Endothelial cell of umbilical vein (primary cell): ENCODE measurements at places on chromosomes 5 and 9.
A peak's percentile ranks its signal among the peaks of the same experiment; 100 is the strongest.

GRCh38 chr5:169805527-169805934, 168.5 kb downstream of the DOCK2 start:
- no peak for DNase-seq

DNA sequence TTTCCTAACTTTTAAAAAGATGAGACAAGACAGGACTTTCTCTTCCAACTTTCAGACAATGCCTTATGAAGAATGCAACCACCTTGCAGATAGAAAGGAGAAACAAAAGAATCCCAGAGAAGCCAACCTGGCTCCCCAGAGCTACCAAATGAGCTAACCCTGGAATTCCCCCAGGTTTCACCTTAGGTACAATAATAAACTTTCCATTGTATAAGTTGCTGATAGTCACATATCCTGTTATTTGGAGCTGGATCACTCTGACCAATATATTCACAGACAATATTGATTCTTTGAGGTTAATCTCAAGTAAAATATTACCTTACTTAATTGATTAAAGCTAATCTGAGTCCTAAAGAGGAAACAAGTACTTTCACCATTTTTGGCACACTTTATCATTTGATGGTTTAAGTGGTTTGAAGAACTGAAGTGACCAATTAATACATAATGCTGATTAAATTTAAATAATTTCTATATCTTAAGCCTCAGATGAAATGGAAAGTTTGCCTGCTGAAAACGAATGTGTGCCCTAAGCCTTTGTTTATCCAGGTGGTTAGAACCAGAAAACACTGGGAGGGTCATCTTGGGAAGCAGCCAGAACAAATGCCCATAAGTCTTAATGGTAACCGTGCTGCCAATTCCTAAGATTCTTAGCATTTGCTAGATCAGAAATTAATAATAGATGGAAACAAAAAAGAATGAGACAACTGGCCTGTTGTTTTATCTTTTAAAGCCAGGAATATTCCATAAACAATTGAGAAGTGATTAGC, 159.6 kb upstream of the SLC12A2 start:
- peak; percentile 77 for DNase-seq

DNA sequence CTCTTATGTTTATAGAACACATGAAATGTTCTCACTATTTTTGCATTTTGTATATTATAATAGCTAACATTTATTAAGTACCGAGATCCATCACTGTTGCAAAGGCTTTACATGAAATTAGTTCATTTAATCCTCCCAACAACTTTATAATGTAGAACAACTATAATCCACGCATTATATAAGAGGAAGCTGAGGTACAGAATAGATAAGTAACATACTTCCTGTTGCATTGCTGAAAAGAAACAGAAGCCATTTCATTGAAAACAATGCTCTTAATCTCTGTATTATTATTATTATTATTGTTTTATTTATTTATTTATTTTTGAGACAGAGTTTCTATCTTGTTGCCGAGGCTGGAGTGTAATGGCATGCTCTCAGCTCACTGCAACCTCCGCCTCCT, 7.9 kb upstream of the INSYN2B start:
- no peak for DNase-seq

GRCh38 chr5:157348049-157348400, 82.1 kb downstream of the CYFIP2 start:
- no peak for DNase-seq

DNA sequence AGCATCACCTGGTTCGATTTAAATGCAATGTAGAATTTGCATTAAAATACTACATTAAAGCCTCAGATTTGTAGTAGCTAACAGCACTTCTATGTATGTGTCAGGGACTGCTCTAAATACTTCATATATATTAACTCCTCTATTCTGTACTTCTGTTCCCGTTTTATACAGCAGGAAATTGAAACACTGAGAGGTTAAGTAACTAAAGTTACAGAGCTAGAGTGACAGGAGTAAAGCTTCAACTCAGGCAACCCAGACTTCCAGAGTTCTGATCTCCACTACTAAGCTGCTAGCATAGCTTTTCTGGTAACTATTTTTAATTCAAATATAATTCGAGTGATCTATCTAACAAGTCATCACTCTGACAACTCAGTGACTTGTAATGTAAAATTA, 619 bp upstream of the APC start:
- DNase-seq: no peak

GRCh38 chr5:171676286-171676944, 109.2 kb upstream of the SMIM23 start:
- DNase-seq: no peak

- DNase-seq: no peak
Observed at GRCh38 chr9:37611961-37612360, 19.6 kb upstream of the TOMM5 start.

DNA sequence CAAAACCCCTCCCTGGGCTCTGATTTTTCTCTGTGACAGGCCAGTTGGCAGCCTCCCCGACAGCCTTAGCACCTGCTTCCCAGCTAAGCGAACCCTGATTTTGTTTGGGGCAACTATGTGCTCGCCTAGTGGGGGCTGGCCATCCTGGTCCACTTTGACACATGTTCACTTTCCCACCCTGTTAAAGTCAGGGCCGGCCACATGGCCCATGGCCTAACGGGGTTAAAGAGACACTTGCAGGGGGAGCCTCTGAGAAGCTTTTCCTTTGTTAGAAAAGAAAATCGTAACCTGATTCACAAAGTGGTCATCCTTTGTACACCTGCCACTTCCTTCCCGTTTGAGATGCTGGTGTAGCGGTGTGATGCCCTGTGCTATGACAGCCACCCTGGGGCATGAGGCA, 1.3 kb upstream of the CACNA1B start:
- no peak for DNase-seq

GRCh38 chr5:141369994-141370848, at the start of gene PCDHGB3:
PCDHGB3 (plus strand) TSS chr5:141370242; CDS start chr5:141370395, 153 bp downstream.
- DNase-seq: peak; percentile 40

DNA sequence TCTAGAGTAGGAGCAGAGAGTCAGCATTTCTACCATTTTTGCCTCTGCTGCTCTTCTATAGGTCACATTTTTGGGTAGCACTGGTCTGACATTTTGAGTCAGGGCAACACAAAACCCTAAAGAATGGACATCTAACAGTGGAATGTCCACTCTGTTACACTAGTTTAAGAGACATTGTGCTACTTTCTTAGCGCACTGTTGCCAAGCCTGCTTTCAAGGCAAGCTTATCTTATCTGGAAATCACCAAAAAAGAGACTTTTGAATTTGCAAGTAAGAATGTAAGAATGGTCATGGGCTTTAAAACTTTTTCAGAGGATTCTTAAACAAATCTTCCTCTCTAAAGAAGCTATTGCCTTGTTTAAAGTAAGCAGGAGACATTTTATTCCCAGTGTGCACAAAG, 73.0 kb upstream of the STARD4 start:
- DNase-seq: no peak
